RCC 7860 (cell line): ENCODE measurements at places on chromosomes 7 and 10.

GRCh38 chr7:139645572-139646523 lies 122.4 kb downstream of the CLEC2L start:
- peak; percentile 71 for DNase-seq

DNA sequence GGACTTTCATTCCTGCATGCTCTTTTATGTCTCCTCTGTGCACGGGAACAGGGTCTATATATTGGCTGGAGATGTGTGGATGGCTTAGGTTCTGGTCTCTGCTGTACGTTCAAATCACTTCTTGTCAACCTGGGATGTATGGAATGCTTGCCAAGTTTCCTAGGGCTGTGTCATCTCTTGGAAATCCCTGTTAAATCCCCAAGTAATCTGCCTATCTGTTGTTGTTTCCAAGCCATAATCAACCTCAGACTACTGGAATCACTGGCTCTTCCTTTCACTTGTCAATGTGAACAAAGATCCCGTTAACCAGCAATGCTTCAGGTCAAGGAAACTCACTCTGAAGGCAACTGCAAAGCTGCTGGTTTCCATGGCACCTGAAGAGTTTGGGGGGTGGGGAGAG lies 93.3 kb upstream of the FAM171A1 start:
- DNase-seq: no peak

DNA sequence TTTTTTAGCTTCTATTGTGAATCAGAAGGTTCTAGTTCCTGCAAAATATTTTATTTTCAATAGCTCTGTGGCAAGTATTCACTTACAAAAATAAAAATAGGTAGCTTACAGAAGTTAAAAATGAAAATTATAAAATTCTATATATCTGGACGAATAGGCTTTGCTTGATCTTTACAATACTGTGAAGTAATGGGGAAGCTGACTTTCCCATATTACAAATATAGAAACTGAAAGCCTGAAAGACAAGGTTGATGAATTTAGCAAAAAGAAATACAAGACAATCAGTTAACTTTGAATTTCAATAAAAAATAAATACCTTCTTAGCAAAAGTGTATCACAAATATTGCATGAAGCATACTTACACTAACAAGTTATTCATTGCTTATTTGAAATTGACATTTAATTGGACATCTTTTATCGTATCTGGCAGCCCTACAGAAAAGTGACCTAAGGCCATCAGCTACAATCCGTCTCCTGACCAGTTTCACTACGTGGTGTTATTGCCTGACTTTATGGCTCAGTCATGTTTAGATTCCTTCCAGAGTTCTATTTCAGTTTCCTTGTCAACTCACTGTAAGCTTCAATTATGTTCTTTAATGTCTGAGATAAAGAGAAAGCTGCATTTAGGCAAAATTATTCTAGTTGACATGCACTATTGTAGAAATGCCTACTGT lies 310.5 kb upstream of the HGF start:
- DNase-seq: no peak

GRCh38 chr10:132992433-132993215 lies 50.3 kb upstream of the CFAP46 start:
- DNase-seq: no peak

DNA sequence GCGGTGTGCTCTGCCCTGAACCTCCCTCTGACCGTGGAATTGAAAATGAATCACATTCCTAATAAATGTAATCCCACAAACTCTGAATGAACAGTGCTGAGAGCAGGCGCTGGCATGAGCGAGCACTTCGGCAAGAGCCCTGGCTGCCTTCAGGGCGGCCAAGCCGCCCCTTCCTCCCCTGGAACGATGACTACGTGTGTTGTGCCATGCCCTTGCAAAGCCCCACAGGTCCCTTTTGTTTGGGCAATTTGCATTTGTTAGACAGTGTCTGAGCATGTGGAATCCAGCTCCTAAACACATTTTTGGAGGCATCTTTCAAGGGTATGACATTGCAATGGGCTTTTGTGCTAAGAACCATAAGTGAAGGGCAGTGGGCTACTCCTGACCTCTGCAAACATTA lies 95.6 kb upstream of the MKI67 start:
- DNase-seq: no peak

GRCh38 chr7:2870471-2870931 lies 26.4 kb upstream of the GNA12 start:
- DNase-seq: no peak

GRCh38 chr10:11208908-11209829 lies 191.5 kb downstream of the CELF2 start:
- DNase-seq: no peak

DNA sequence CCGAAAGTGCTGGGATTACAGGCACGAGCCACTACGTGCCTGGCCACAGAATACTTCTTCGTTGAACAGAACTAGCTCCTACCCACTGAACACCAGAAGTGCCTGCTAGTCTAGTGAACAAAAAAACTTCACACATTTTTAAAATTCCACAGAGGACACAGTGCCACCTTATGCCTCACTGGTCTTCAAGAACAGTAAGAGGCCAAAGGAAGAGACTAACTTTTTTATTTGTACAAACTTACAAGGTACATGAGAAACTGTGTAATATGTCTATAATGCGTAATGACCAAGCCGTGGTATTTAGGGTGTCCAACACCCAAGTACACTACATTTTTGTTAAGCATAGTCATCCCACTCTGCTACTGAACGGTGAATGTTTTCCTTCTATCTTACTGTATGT lies 144.4 kb upstream of the PTER start:
- DNase-seq: no peak

DNA sequence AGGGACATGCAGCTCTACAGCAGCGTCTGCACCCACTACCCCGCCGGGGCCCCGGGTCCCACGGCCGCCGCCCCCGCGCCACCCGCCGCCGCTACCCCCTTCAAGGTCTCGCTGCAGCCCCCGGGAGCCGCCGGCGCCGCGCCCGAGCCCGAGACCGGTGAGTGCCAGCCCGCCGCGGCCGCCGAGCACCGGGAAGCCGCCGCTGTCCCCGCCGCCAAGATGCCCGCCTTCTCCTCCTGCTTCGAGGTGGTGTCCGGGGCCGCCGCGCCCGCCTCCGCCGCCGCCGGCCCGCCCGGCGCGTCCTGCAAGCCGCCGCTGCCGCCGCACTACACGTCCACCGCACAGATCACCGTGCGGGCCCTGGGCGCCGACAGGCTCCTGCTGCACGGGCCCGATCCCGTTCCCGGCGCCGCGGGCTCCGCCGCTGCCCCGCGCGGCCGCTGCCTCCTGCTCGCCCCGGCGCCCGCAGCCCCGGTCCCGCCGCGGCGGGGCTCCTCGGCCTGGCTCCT lies 631 bp downstream of the OTUD1 start:
- DNase-seq: no peak

DNA sequence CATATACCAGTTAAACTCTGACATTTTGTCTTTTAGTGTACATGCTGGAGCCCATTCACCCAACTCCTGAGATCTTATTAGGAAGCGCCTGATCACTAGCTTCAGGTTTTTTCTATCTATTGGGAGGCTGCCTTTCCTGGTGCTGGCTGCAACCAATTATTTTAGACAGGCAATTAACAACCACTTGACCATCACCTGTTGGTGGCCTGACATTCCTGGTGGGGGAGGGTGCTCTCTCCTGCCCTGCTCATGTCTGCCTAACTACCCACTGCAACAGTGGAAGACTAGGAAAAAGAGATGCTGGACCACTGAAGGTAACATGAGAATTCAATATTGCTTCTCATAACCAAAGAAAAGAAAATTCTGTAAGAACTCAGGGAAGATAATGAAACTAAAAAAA lies 190.3 kb upstream of the GRM3 start:
- no peak for DNase-seq

DNA sequence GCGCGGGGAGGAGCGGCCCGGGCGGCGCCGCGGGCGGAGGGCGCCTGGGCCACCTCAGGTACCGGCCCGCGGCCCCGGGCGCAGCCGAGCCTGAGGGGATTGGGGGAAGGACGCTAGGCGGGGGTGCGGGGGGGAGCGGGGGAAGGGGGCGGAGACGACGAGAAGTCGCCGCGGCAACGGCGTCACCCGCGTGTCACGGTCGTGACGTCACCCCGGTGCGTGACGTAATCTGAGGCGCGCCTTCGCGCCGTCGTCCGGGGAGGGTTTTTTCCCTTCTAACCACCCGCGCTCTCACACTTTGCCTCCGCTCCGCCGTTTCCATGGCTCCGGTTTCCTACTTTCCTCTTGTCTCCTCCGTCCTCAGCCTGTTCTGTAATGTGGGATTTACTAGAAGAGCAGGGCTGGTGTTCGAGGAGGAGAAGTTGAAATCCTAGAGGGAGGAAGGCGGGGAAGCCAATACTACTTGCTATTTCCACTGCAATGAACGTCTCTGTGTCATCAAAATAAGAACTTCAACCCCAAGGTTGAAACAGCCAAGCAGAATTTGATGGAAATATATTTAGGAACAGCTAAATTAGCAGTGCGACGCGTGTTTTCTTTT lies at the start of gene BRAF:
Gene BRAF, minus strand, starts transcription at position 109 of the 601 bp plus-strand sequence. CDS start 226 bp downstream, outside the sequence.
- DNase-seq: peak; percentile 63

- DNase-seq: no peak
Observed at GRCh38 chr10:88196291-88196690, 332.9 kb downstream of the PTEN start.

GRCh38 chr10:77981281-77981680 lies 48.0 kb downstream of the POLR3A start:
- DNase-seq: no peak

DNA sequence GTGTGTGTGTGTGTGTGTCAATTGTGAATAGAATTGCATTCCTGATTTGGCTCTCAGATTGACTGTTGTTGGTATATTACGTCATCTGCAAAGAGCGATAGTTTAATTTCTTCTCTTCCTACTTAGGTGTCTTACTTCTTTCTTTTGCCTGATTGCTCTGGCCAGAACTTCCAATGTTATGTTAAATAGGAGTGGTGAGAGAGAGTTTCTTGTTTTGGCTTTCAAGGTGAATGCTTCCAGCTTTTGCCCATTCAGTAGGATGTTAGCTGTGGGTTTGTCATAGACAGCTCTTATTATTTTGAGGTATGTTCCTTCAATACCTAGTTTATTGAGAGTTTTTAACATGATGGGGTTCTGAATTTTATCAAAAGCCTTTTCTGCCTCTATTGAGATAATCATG lies 34.2 kb upstream of the PRSS37 start:
- DNase-seq: no peak

- no peak for DNase-seq
Observed at GRCh38 chr7:1193593-1194424, 33.8 kb upstream of the ZFAND2A start.

GRCh38 chr10:127195041-127195506 lies 1.3 kb downstream of the INSYN2A start:
- no peak for DNase-seq

DNA sequence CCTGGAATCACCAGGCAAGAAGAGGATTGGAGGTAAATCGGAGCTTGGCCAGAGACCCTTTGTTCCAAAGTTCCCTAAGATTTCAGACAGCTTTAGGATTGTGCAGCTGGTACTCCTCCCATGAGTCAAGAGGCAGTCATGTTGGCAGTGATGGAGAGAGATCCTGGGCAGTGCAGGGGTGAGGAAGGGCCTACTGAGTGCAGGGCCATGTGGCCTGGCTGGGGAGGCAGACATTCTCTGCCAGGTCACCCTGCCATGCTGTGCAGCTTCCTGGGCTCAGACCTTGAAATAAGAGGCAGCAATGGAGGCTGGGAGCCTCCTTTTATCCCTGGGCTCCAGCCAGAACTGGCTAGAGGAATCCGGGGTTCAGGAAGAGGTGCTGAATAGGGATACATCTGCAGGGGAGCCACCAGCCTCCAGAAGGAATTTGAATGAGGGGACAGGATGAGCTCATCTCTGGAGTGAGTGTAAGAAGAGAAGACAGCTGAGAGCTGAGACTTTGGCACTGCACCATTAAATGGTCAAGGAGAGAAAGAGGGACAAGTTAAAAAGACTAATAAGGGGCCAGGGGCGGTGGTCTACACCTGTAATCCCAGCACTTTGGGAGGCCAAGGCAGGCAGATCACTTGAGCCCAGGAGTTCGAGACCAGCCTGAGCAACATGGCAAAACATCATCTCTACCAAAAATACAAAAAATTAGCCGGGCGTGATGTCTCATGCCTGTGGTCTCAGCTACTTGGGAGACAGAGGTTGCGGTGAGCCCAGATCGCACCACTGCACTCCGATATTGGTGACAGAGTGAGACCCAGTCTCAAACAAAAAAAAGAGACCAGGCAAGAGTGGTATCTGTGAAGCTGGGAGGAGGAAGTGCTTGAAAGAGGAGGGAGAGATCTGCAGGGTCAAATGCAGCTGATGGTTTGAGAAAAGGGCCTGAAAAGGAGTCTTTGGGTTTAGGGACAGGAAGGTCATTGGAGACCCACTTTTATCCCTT lies 12.0 kb downstream of the SFTPD start:
- DNase-seq: no peak

DNA sequence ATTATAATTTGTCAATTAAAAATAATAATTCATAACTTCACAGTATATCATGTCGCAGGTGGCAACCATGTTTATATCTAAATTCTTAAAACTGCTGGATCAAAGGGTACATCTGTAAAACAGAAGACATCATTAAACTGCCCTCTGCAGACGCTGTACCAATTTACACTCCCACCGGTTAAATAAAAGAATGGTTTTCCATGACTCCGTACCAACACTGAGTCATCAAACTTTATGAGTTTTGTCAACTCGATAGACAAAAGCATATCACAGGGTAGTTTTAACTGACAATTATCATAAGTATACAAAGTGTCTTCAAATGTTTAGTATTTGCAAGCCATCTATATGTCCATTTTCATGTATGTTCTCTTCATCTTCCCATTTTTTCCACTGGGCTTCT lies 5.7 kb upstream of the GSTK1 start:
- no peak for DNase-seq

GRCh38 chr10:80414142-80414895 lies 6.0 kb downstream of the PRXL2A start:
- DNase-seq: no peak

GRCh38 chr7:151775547-151776443 lies 101.1 kb downstream of the PRKAG2 start:
- DNase-seq: no peak

GRCh38 chr10:1346201-1346600 lies 290.0 kb downstream of the WDR37 start:
- no peak for DNase-seq

GRCh38 chr7:40799-41750 lies 151.3 kb upstream of the FAM20C start:
- no peak for DNase-seq

DNA sequence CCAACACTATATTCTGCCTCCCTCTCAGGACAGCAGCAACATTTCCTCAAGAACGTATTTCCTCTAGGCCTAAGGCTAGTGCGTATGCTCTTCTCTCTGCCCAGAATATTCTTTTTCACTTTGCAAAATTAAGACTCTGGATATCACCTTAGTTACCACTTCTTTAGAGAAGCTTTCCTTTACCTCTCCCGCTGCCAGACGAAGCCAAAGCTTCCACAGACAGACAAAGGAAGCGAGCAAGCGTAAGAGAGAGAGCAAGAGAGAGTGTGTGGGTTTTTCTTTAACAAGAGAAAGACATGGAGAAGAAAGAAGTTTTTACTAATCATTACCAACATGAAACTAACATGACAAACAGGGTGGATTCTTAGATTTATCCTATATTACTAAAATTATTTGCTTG lies 64.1 kb downstream of the P4HA1 start:
- DNase-seq: no peak

DNA sequence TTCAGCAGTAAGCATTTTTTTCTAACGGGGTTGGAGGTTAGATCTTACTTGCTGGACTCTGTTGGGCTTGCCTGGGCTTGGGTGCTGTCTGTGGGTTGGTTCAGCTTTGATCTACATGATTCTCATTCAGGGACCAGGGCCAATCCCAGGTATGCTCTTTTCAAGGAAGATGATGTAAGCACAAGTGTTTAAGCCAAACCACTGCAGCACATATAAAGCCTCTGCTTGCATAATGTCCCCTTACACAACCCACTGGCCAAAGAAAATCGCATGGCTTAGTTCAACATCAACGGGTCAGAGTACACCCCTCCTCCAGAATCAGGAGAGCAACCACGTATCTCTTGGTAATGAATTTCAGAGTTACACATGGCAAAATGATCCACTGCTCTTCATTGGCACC lies 83.9 kb downstream of the DNAJB9 start:
- DNase-seq: no peak
